Right lobe of liver (tissue), 6 donors: ENCODE measurements at places on chromosomes 2 and 18.
A peak's percentile ranks its signal among the peaks of the same experiment; 100 is the strongest.

DNA sequence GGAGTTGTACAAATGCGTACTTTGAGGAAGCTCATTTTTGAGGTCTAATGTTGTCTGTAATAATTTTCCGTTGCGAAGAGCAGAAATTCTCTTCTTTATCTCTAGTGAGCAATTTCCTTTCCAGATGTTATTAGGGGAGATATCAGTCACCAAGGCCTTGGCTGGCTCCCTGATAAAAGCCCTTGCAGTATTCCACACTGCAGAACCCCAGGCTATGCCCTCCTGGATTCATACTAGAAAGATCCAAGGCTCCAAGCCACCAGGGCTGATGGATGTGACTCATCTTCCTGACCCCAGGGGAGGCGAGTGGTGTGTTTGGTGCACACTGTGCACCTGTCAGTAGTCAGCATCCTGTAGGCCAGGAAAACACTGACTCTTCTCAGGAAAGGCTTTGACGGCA lies 34.7 kb downstream of the INO80C start:
- no peak for DNase-seq

GRCh38 chr2:113876503-113877387 lies 13.1 kb upstream of the ACTR3 start:
- peak; percentile 33 for DNase-seq

DNA sequence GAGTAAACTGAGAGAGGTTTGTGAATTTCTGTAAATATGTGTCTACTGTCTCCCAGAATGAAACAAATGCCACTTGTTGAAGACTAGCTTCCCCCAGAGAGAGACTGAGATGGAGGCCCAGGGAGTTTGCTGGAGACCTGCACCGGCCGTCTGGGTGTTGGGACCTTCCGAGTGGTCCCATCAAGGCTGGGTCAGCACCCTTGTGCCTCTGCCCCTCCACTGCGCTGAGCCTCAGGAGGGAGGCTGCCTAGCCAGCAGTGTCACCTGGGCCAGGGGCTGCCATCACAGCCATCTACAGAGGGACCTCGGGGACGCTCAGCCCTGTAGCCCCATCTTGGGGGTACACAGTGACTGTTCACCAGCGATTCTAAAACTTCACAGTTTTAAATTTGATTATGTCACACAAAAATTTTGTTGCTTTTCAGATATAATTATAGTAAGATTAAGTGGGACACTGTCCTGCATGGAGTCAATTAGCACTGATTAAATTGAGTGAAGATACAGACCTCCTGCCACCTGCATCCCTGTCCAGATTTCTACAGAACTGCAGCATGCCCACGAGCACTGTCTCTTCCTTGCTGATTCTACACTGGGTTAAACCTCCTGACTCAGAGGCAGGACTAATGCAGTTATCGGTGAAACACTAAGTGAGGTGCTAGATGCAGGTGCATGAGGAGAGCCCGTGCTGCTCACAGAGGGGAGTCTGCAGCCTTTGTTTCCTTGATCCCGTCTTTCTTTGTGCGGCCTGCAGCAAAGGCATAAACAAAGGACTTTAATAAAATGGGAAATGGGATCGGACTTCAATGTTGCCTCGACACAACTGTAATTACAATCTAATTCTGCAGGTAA lies 50.5 kb downstream of the TMEM18 start:
- DNase-seq, result no peak

- no peak for DNase-seq
Measured at GRCh38 chr2:135320465-135321355, 210.3 kb downstream of the ZRANB3 start.

GRCh38 chr2:207135801-207136457 lies 29.8 kb downstream of the KLF7 start:
- no peak for DNase-seq

- no peak for DNase-seq
Measured at GRCh38 chr2:73337828-73338227, 44.5 kb upstream of the EGR4 start.

DNA sequence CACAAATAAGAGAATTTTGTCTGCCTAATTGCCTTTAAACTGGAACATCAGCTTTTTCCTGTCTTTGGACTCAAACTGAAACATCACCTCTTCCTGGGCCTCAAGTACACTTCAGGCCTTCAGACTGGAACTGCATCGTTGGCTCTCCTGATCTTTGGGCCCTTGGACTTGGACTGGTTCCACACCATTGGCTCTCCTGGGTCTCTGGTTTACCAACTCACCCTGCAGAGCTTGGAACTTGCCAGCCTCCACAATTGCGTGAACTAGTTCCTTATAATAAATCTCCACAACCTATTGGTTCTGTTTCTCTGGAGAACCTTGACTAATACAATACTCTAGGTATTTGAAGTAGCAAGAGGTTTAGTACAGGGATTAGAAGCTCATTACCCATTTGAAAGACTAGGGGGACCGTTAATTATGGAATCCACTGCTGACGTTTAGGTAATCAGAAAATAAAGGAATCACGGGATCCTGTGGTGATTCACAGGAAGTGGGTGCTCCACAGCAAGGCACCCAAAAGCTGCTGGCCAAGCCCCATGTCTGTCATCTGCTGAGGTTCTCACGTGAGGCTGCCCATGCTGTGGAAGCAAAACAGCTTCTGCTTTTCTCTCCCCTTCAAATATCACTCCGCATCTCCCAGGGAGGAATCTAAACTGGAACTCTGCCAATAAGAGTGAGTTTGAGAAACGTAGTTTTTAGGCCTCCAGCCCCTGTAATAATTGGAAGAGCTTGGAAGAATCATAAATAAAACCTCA lies 20.0 kb upstream of the SGPP2 start:
- DNase-seq, result peak; percentile 24

DNA sequence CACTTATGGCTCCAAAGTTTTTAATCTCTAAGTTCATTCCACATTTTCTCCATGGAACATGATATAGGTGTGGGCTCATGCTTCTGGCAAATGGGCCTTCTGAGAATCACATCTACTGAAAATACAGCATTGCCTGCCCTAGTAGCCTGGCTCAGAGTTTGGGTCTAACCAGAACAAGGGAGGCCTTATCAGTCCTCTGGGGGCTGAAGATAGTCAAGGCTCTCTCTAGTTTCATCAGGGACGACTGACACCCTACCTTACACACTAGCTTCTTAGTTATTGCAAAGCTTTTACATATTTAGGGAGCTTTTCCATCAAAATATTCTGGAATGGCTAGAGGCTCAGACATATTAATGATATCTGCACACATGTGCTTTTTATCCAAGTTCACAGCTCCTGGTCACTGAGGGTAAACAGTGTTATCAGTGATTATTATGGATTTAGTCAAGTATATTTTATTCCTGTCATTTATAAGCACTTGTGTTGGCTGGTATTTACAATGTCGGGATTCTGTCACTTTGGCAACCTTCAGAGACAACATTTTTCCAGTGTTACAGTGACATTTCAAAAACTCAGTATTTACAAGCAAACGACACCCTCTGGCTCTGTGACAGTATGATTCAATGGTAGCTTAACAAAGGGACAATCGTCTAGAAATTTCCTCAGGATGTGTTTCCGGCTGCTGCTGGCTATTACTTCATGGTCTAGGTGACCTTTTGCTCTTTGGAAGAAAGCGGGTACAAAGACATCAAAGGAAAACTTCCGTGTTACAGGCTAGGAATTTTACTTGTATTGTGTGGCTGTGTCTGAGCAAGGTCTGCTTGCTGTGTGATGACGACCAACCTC lies 200.6 kb downstream of the TCF4 start:
- DNase-seq, result no peak

- no peak for DNase-seq
Measured at GRCh38 chr2:113845261-113845660, 44.6 kb upstream of the ACTR3 start.

DNA sequence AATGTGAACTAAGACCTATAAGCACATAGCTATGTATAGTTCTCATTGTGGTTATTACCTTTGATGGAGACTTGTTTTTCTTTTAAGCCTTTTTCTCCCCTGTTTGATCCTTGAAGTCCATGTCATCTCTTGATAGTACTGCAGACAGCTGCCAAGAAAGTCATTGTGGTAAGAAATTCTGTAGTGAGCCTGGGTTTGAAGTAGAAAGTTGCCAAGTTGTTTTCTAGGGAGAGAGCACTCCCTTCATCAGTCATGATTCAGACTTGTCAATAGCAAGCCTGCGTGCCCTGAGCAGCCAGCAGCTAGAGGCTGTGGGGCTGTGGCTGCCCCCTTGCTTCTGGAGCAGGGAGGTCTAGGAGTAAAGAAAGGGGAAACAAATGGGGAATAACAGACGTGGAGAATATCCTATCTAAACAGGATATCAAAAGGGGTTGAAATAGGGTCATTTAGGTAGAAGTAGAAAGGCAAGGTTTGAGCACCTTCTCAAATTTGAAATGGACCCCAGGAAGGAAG lies 8.4 kb downstream of the SP5 start:
- DNase-seq, result no peak
